T-cell (primary cell): ENCODE measurements at places on chromosomes 11 and 22. TPM values are rescaled to one million over a fixed set of nuclear protein-coding genes. Genes with fewer than 3 reads are reported as not detected.

TRIM51 gene
- total RNA-seq: not detected

TREH gene
- not detected for total RNA-seq

DENND6B gene
- 3.5 TPM for total RNA-seq

GRCh38 chr11:118948000-118948399 lies 8.1 kb upstream of the UPK2 start:
- no peak for DNase-seq

DNA sequence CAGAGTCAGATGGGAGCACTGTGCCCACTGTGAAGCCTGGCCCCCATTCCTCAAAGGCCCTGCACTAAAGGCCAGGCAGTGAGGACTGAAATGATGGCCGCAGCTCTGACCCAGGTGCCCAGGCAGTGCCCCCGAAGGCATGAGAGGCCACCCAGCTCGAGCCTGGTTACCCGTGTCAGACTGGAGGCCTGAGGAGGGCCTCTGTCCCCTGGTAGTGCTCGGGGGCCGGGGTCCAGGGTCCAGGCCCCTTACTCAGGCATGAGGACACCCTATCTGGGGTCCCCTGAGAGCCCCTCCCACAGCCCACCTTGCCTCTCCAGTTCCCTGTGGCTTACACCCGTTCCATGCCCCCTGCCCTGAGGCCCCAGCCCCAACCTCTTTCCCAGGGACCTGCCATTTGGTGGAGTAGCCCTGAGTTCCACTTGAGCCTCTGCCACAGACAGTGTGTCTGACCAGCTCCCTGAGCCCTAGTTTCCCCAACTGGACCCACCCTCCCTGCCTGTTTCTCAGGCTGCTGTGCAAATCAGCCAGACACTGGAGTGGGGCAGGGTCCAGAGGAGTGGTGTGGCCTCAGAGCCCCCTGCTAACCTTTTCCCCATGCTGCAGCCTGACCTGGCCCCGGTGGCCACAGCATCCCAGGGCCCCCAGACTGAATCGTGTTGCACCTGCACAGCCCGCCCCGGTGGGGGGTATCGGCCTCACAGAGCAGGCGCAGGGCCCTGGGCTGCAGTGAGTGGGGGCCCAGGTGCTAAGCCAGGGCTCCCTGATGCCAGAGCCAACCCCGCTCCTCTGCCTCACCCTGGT lies 10.8 kb upstream of the ANKRD13D start:
- DNase-seq: no peak

DNA sequence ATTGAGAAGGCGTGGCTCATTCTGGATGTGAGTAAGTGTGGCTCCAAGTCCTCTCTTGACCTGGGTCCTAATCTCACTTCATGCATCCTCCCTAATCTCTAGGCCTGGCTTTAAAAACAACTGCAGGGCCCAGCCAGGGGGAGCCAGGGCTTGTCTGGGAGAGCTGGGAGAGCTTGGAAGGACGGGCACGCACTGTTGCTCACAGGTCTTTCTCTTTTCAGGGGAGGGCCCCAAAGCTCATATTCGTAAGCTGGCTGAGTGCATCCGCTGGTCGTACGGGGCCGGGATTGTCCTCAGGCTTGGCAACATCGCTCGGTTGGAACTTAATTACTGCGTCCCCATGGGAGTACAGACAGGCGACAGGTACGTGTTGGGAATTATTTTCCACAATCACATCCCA lies 34.1 kb upstream of the PARVB start:
- DNase-seq: no peak

GRCh38 chr11:36105743-36106581 lies 162.1 kb downstream of the LDLRAD3 start:
- no peak for DNase-seq

RFPL2 gene
- total RNA-seq: 1.1 TPM

GRCh38 chr11:64245797-64246620 lies 734 bp downstream of the PPP1R14B start:
- DNase-seq: peak; percentile 36

- DNase-seq: no peak
These were observed 21.9 kb downstream of the KRTAP5-5 start for GRCh38 chr11:1651411-1651980.
